Psoas muscle (tissue), 8 donors: ENCODE measurements at places on chromosomes 1 and 21. TPM values are rescaled to one million over a fixed set of nuclear protein-coding genes. Genes with fewer than 3 reads are reported as not detected.

- no peak for DNase-seq
Measured at GRCh38 chr1:228356897-228357680, 49.5 kb downstream of the TRIM11 start.

- no peak for DNase-seq
Measured at GRCh38 chr21:41901099-41901498, 22.0 kb upstream of the PRDM15 start.

DNA sequence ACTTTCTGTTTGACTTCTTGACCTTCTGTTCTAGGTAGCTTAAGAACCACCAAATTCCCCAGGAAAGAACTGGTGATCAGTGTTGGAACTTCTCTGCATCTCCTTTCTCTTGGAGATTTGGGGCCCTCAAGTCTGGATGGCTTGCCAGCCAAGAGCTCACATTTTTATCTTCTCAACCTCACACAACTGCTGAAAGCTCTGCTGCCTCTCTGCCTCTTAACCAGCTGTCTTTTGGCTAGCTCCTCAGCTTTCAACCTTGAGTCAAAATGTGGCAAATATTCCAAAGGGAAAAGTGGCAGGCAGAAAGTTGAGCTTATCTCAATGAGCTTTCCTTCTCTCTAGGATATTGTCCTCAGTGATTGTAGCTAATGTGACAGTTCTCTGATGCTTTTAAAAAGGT, 89.2 kb upstream of the CCDC190 start:
- DNase-seq: no peak

- DNase-seq: peak; percentile 19
Measured at GRCh38 chr1:34846265-34846664, 13.3 kb downstream of the SMIM12 start.

DNA sequence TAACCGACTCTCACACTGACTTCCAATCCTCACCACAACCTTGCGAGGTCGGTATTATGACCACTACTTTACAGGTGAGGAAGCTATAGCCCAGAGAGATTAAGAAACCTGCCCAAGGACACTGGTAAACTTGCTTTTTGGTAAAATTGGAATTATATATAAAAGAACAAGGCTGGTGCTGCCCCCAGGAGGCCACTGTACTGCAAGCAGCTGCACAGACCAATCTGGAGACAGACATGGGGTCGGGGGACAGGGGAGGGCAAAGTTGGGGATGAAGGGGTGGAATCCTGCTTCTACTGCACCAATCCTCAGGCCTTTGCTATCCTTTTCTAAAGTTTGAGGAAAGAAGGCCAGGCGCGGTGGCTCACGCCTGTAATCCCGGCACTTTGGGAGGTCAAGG, 280.8 kb downstream of the SPATA17 start:
- no peak for DNase-seq

- no peak for DNase-seq
Measured at GRCh38 chr1:173996995-173997394, 25.2 kb downstream of the RC3H1 start.

The MYCL gene
- total RNA-seq: 0.19 TPM

DNA sequence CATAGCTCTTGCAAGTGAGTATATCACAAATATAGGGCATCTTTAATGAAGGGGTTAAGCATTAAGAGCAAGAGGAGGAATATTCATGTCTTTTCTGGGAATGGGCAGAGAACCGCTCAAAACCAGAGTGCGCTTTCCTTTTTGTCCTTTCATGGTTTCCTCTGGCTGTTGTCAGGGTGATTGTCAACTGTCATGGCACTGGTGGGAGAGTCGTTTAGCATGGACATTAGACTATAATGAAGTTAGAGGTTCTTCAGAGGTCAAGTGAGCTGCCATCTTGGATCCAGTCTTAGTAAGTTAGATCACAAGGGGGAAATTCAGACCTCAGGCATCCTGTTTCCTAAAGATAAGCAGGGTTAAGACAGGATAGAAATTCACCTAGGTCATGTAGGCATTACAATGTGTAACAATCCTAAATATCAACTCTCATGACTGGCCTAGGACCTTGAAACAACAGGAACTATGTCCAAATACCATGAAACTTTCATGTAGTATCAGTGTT, 12.1 kb upstream of the COA6 start:
- DNase-seq: no peak

- no peak for DNase-seq
Measured at GRCh38 chr21:25862596-25862995, 127.8 kb downstream of the GABPA start.

GRCh38 chr1:101653482-101653946, 343.2 kb downstream of the OLFM3 start:
- DNase-seq: no peak

DNA sequence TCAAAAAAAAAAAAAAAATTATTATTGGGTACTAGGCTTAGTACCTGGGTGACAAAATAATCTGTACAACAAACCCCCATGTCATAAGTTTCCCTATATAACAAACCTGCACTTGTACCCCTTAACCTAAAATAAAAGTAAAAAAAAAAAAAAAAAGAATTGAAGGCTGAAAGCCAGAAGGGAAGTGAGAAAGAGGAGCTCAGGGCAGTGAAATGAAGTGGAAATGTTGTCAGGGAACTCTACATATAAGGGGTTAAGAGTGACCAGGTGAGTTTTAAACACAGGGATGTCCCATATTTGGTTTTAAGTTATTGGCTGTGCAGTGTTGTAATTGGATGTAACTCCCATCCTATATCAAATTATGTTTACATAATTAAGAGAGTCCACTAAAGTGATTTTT, 85.7 kb upstream of the ABCD3 start:
- no peak for DNase-seq

The DNAJC6 gene
- total RNA-seq: 2.2 TPM

GRCh38 chr1:90729504-90730242, 12.6 kb upstream of the BARHL2 start:
- DNase-seq: no peak

DNA sequence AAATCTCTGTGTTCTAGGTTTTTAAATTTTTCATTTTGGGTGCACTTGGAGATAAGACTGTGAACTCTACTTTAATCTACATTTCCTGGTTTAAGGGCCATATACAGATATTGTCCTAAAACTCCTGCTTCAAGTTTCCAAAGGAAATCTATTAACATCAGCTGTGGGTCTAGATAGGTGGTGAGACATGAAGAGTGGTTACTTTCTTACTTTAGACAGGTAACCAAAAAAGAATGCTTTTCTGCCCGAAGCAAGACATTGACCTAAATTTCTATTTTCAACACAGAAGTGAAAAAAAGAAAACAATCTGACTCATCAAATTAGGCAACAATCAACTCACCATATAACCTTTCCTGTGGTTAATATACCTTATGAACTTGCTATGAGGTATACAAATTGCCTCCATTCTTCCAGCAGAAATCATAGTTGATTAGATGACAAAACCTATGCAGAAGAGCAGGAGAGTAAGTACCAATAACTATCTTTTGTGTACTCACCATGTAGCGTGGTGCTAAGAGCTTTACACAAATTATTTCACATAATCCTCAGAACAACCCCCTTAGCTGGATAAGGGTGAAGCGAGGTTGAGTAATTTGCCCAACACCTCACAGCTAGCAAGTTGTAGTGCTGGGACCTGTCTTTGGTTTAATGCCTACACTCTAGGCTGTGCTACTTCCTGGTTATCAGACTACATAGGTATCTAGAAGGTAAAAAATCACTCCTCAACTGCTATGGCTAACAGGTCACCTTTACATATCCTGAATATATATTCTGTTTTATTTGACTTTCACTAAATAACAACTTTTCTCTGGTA, 23.4 kb upstream of the PTPN14 start:
- no peak for DNase-seq

GRCh38 chr1:211641942-211642341, 33.5 kb downstream of the NEK2 start:
- DNase-seq: no peak

- DNase-seq: no peak
Measured at GRCh38 chr1:8441426-8441825, 123.5 kb downstream of the SLC45A1 start.

The B4GALT3 gene
- total RNA-seq: 16.3 TPM

The PRELP gene
- 7.4 TPM for total RNA-seq

- no peak for DNase-seq
Measured at GRCh38 chr21:14620152-14620551, 74.0 kb upstream of the SAMSN1 start.

GRCh38 chr1:57132993-57133622, 167.3 kb upstream of the C8B start:
- DNase-seq: no peak

GRCh38 chr1:192633533-192634253, 2.3 kb upstream of the RGS13 start:
- no peak for DNase-seq

- DNase-seq: no peak
Measured at GRCh38 chr21:35521293-35521692, 472.2 kb upstream of the RUNX1 start.

DNA sequence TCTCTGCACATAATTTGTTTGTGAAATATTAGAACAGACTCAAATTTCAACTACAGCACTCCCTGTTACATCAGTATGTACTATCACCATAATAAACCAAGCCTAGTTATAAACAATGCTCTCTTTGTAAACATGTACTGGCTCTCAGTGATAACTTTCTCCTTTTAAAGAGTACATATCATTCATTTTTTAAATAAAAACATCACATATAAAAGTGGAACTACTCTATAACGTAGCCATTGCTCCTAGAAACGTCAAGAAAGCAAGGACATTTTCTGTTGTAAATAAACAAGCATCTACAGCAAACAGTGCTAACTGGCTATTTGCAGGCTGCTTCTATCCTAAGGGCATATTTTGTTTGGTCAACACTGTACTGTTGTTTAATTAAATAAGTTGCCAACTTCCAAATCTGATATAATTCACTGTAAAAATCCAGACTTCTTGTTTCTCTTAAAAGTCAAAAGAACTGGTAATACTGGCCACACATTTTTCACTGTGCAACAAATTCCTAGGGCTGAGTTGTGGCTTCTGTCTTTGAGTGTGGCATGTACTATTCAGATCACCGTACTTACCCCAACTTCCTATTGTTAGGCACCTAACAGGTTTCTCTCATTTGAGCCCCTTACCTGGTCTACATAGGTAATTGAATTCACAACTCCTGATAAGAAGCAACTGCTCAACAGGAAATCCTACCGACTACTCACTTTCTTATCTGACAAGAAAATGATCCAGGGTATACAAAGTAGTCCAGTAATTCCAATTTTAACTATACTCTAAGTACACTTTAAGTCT, 111.9 kb downstream of the DENND1B start:
- no peak for DNase-seq

DNA sequence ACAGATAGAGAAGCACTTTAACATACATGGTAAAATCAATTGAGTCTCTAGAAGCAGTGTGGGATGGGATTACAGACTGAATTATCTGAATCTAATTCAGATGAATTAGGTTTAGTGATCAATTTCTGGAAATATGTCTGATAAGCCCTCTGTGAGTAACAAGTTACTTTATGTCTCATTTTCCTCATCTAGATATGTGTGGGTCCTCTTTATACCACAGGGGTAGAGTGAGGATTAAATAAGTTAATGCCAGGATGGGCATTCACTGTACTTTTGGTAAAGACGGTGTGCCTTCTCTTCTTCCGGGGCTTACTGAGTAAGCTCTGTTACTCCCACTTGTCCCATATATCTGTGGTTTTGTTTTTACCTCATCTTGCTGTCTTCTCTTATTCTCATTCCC, 225.8 kb downstream of the RYR2 start:
- DNase-seq: no peak

- DNase-seq: no peak
Measured at GRCh38 chr1:168676029-168676812, 52.8 kb downstream of the DPT start.

The DENND2C gene
- total RNA-seq: 12.6 TPM

- DNase-seq: no peak
Measured at GRCh38 chr1:9181990-9182783, 52.4 kb upstream of the H6PD start.

DNA sequence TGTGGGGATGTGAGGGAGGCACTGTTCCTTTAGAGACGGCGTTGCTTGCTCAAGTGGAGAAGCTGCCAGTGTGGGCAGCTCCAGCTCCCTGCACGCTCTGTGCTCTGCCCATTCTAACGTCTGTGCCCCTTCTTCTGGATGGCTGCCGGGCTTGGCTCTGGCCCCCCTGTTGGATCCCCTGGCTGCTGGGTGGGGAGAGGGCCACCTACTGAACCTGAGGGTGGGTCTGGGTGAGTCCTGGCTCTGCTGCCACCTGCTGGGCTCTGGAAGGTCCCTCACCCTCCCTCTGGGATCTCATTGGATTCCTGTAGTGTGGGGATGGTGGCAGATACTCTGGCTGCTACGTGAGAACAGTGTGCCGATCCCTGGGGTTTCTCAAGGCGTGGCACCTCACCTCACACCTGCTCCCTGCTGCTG, 5.0 kb downstream of the PFKL start:
- no peak for DNase-seq

The CHIT1 gene
- total RNA-seq: not detected

The OPRD1 gene
- total RNA-seq: not detected

DNA sequence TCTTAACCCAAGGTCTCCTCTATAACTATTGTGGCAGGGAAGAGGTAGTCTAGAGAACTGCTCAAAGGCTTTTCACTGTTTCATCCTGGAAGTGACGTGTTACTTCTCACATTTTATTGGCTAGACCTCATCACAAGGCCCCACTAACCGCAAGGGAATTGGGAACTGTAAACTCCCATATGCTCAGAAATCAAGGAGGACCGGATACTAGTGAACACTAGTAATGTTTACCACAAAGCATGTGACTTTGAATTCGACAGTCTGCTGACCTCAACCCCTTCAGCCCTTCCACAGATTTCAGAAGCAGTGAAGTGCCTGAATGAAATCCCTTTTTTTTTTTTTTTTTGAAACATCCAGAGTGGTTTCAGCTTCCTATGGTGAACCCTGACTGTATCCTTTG, 3.4 kb upstream of the EEIG2 start:
- DNase-seq: no peak

The TTC3 gene
- 30.5 TPM for total RNA-seq

GRCh38 chr1:101431956-101432510, 195.2 kb downstream of the S1PR1 start:
- no peak for DNase-seq

- DNase-seq: no peak
Measured at GRCh38 chr21:36647279-36648093, 51.4 kb upstream of the SIM2 start.

The NHLH1 gene
- total RNA-seq: not detected

DNA sequence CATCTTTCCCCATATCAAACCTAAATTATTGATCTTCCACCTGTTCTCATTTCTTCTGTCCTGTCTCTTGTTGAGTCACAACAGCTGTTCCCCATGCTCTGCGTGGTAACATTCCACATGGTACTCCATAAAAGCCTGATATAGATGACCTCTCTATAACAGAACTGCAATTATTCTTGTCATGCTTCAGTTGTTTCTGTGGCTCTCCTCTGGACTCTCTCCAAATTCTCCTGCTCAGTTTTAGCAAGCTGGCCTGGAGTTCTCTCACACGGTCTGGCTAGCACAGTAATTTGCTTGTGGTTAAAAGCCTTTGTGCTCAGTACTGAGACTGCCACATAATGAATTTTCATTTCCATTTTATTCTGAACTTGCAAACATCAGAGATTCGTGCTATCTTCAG, 10.6 kb upstream of the LRRC39 start:
- DNase-seq: no peak

GRCh38 chr1:117611894-117612483, 6.1 kb downstream of the TENT5C start:
- no peak for DNase-seq

- no peak for DNase-seq
Measured at GRCh38 chr1:203036537-203036936, 10.2 kb downstream of the PPFIA4 start.

The CD101 gene
- total RNA-seq: 0.18 TPM

The CFHR1 gene
- not detected for total RNA-seq

The KCNQ4 gene
- 5.6 TPM for total RNA-seq

The RHCE gene
- total RNA-seq: 1.1 TPM
